ENCODE measurements at places on chromosomes 5 and 9. TPM values are rescaled to one million over a fixed set of nuclear protein-coding genes. Genes with fewer than 3 reads are reported as not detected.

DNA sequence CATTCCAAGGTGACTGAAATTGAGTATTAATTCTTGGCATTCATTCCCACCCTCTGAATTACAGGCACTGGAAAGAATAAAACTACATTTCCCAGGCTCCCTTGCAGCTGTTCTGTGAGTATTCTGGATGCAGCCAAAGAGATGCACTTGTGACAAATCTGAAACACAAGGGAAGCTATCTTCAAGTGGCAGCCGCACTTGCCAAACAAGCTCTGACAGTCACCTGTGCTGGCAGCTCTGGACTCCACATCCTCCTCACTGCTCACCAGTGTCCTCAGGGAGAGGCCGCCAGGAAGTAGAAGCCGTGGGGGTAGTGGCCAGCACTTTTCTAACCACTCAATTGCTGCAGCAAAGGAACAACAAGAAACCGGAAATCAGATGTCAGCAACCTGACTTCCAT is 275.0 kb downstream of the NR2F1-AS1 start:
- no peaks in the 10 kb centered on the region for H3K36me3 ChIP-seq
- no peak for DNase-seq
- H3K27me3 ChIP-seq: peaks cover 5% of the 10 kb centered on the region
- H3K4me3 ChIP-seq: no peak overlapping the region
- no peaks in the 10 kb centered on the region for H3K4me1 ChIP-seq

- H3K36me3 ChIP-seq: no peaks in the 10 kb centered on the region
- DNase-seq: no peak
- H3K27me3 ChIP-seq: no peaks in the 10 kb centered on the region
- no peaks in the 10 kb centered on the region for H3K4me1 ChIP-seq
Observed at GRCh38 chr5:153782589-153783361, 255.9 kb downstream of the FAM114A2 start.

DNA sequence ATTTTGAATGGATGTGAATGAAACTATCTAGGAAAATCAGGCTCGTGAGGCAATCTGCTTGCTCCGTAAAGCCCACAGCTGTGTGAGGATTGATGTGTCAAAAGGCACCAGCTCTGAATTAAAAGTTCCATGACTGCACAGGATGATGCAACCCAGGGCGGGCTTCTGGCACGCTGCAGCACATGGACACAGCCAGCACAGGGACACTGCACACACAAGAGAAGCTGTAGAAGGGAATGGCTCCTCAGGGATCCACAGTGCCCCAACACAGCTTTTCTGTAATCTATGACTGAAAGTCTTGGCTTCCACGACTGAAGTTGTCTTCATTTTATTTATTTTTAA is 151.0 kb downstream of the GCNT1 start:
- no peak overlapping the region for H3K4me3 ChIP-seq
- H3K27me3 ChIP-seq: peaks cover 22% of the 10 kb centered on the region
- peaks cover under 1% of the 10 kb centered on the region for H3K4me1 ChIP-seq
- H3K36me3 ChIP-seq: no peaks in the 10 kb centered on the region
- H3K27ac ChIP-seq: no peak overlapping the region

Gene SAXO1
- not detected for total RNA-seq

All from activated naive CD4-positive, alpha-beta T cell treated with anti-CD3 and anti-CD28 coated beads for 36 hours (primary cell).